AG08396 (cell line): ENCODE measurements at places on chromosomes 16 and 17.

DNA sequence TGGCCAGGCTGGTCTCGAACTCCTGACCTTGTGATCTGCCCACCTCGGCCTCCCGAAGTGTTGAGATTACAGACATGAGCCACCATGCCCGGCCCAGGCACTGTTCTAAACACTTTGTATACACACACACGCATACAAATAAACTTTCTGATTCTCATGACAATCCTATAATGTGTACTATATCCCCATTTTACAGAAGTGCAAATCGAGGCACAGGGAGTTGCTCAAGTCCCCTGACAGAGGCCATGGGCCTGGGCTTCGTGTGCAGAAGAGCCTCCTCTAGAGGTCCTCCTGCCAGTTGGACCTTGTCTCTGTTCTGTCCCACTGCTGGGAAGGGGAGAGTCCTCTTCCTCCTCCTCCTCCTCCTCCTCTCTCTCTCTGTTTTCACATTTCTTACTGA lies 9.9 kb upstream of the GPRC5B start:
- DNase-seq: no peak

GRCh38 chr17:73348018-73348828 lies 36.4 kb upstream of the CDC42EP4 start:
- DNase-seq: no peak

DNA sequence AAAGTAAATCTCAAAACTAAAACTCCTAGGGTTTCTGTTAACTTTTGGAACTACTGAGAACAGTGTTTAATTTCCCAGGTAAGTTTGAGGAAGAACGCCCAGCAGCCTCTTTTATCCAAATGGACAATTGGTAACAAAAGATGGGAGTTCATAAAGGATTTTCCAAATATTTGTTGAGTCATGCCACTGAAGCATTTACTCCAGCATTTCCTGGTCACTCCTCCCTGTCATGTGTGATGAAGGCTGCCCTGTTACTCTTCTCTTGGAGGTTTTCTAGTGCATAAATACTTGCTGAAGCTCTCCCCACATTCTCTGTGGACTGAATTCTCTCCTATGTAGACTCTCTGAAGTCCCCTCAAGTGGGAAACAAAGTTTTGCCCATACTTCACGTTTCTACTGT lies 16.5 kb downstream of the ZNF75A start:
- DNase-seq: no peak

GRCh38 chr17:77543801-77544200 lies 403.0 kb downstream of the SEC14L1 start:
- DNase-seq: no peak

DNA sequence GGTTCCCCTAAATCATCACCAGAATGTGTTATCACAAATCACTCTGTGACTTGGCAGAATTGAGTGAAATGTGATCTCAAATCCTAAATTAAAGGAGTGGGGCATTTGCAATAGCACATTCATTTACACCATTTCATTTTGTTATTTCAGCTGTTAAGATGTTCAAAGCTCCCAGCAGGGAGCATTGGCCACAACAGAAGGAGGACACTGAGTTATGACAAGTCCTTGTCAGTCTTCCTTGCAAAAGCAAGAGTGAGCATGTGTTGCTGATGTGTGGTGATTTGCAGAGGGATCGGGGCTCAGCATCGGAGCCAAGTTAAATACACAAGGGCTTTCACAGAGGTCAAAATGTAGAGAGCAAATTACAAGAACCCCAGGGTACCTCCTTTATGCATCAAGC lies 372.2 kb upstream of the CDH5 start:
- no peak for DNase-seq

DNA sequence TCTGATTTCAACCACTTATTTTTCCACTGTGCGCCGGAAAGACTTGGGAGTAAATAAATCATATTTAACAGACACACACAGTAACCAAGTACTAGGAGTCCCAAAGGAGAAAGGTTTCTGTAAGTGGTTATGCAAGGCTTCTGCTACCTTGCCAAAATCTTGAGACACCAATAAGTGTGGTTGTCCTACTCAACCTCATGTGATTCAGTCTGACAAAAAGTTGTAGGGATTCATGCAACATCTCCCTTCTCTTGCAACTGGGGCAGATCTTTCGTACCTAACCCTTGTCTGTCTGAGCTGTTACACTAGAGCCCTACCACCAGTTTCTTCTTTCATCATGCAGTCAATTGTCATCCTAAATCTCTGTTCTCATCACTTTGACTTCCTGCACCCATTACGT lies 69.9 kb upstream of the NUDT7 start:
- DNase-seq: no peak

- DNase-seq: peak; percentile 72
These were observed 21.1 kb downstream of the NPTX1 start for GRCh38 chr17:80455336-80455710.

GRCh38 chr17:29383686-29384085 lies 6.5 kb upstream of the TAOK1 start:
- DNase-seq: no peak

DNA sequence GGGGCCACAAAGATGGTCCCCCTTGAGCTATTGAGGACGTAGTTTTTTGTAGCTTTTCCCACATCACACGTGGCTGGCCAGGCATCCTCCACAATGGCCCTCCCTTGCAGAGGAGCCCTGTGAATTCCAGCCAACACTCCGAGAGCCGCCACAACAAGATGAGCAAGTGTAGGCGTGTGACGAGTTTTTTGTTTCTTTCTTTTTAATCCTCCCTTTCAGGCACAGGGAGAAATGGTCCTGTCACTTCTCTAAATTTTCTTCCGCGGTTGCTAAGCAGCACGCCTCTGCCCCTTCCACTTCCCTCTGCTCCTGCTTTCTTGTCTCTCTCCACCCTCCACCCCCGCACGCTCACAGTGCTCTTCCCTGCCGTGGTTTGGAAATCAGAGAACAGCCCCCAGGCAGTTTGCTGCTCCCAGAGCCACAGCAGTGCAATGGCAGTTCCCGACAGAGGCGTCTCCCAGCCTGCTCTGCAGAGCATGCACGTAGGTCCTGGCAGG lies 68.0 kb upstream of the MRTFB start:
- DNase-seq: peak; percentile 64

GRCh38 chr16:11626657-11627291 lies 40.1 kb upstream of the LITAF start:
- DNase-seq: no peak

DNA sequence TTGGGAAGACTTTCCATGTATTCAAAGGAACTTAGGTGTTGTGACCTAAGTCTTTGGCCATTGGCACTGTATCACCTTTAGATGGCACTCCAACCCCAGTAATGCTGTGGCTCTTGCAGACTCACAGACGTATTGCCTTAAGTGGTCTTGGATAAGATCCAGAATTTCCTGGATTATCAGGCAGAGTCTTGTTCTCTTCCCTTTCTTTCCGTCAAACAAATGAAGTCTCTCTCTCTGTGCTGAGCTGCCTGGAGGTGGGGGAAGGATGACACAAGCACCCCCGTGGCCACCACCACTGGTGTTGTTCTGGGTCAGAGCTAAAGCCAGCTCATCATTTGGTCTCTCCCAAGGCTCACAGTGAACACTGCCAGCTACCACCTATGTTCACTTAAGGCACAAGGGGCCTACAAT lies 789.9 kb upstream of the KIF2B start:
- no peak for DNase-seq

DNA sequence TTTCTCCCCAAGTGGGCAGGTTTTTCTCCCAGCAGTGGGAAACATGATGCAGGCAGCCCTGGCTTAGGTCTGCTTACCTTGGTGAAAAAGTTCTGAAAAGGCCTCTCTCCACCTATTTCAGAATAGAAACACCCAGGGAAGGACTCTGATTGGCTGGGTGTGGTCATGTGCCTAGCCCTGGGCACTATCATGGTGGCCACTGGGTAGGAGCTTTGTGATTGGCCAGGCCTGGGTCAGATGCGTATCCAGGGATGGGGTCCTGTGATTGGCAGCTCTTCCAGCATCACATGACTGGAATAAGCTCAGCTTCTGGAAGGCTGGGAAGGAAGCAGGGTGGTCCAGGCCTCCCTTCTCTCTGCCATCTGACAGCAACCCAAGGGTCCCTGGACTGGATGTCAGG lies 53.5 kb downstream of the ZDHHC7 start:
- DNase-seq: no peak

- peak; percentile 54 for DNase-seq
These were observed 36.4 kb downstream of the HEATR3 start for GRCh38 chr16:50102051-50102746.

DNA sequence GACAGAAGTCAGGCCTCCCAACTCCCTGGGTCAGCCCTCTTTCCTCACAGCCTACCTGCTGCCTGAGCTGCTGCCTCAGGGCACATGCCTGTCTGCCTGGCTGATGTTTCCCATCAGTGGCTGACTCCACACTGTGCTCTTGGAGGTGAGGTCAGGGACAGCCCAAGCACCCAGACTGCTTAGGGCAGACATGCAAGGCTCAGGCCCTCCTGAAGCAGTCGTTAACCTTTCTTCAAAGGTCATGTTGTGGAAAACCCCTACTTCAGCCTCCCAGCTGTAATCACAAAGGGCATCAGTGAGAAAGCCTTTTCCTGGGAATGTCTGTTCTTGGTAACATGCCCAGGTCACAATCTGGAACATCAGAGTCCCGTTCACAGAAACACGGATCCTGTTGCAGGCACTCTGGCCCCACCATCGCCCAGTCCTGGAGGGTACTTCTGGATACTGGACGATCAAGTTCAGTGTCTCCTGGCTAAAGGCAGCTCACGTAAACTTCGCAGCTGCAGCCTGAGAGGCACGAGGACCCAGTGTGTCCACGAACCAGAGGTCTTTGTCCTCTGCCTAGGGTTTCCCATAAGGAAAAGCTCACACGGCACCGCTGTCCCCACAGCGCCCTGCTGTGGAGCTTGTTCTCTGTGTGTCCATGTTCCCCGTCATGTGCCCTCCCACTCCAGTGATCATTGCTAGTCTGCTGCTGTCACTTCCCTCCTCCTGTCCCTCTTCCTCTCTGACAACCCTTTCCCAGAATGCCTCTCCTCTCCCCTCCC lies 54.9 kb downstream of the GNAO1 start:
- DNase-seq: no peak

DNA sequence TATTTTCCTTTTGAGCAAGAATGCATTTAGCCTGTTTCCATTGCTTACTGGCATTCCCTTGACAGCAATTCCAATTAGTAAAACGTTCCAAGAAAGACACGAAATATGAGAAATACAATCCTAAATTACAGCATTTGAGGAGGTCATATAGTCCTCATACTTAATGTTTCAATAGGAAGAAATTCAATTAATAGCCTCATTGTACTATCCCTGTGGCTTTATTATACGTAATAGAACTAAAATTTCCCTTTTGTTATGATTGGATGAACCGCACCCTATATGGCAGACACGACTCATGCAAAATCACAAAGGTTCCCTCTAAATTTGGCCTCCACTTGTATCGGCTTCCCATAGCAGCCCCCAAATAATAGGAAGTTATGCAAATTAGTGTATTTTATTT lies 291.7 kb downstream of the CEP112 start:
- no peak for DNase-seq

GRCh38 chr17:54324813-54325212 lies 502.1 kb downstream of the KIF2B start:
- DNase-seq: no peak

DNA sequence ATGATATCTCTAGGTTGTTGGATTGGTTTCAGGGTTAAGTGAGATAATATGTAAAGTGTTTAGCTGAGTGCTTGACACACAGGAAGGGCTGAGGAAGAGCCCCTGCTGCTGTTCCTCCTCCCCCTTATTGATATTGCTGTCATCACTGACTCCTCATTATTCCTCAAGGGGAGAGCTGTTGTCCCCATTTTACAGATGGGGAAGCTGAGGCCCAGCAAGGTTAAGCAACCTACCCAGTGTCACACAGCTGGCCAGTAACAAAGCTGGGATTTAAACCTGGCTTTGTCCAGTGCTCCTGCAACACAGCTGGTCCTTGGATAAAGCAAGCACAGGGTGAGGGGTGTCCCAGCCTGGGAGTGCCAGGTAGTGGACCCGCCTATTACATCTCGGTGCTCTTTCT lies 9.8 kb downstream of the WSCD1 start:
- DNase-seq: no peak

DNA sequence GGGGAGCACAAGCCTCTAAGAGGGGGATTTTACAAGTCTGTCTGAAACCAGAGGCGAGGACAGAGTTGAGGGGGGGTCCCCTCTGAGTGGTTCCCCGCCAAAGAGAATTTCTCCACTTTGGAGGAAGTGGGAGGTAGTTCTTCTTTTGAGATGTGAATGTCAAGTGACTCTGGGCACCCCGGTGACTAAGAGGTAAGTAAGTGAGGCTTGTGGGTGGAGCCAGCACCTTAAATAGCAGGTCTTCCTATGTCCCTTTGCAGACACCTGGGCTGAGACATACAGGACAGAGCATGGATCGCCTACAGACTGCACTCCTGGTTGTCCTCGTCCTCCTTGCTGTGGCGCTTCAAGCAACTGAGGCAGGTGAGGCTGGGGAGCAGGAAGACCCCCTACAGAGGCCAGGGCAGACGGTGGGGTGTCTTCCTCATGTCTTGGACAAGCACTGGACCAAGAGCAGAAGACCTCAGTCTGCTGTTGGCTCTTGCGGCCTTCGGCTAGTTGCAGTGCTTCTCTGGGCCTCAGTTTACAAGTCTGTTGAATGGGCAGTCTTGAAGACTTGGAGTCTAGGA lies at the start of gene CCL22:
CCL22 (plus strand) TSS at position 257 of the 569 bp plus-strand sequence; CDS start at position 291, 34 bp downstream.
- DNase-seq: peak; percentile 1

DNA sequence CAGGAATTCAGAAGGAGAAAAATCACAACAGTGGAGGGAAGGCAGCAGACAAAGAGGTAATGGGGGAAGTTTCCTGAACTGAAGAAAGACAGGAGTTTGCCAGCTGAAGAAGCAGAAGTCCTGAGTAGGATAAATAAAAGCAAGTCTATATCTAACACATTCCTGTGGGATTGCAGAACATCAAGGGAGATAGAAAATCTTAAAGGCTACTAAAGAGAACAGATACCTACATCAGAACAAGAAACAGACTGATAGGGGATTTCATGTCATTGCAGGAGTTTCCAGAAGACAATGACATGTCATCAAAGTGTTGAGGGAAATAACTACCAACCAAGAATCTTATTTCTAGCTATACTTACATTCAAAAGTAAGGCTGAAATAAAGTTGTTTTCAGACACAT lies 21.3 kb upstream of the CRYBA1 start:
- DNase-seq: no peak

- DNase-seq: no peak
These were observed 168.6 kb downstream of the RGS9 start for GRCh38 chr17:65305778-65306177.

GRCh38 chr16:30805056-30805369 lies 18.0 kb upstream of the ZNF629 start:
- no peak for DNase-seq

GRCh38 chr17:27930000-27930399 lies 36.8 kb upstream of the LYRM9 start:
- peak; percentile 12 for DNase-seq

GRCh38 chr16:89489898-89490438 lies 393 bp downstream of the ANKRD11 start:
- DNase-seq: no peak

- DNase-seq: no peak
These were observed 9.6 kb downstream of the IL32 start for GRCh38 chr16:3074860-3075522.
